SK-N-SH (cell line): ENCODE measurements at places on chromosomes 5 and 9. TPM values are rescaled to one million over a fixed set of nuclear protein-coding genes. Genes with fewer than 3 reads are reported as not detected.

Gene WDR38
- polyA plus RNA-seq, result not detected in 2 replicates

Gene EGR1
- 28.4 and 48.0 TPM in 2 replicates for polyA plus RNA-seq

Gene LRRC14B
- polyA plus RNA-seq, result not detected in 2 replicates

Gene ZNF300
- 3.5 and 4.9 TPM in 2 replicates for polyA plus RNA-seq

Gene C5orf46
- 4.1 and 7.1 TPM in 2 replicates for polyA plus RNA-seq

Gene AGTPBP1
- 3.8 and 4.3 TPM in 2 replicates for polyA plus RNA-seq

Gene BASP1
- 77.8 and 107 TPM in 2 replicates for polyA plus RNA-seq

Gene SLC6A7
- polyA plus RNA-seq, result not detected in 2 replicates

Gene LRRC70
- polyA plus RNA-seq, result 0.08 and 0.37 TPM in 2 replicates

Gene PCDHB16
- 2.3 and 2.7 TPM in 2 replicates for polyA plus RNA-seq

Gene INSL6
- not detected in 2 replicates for polyA plus RNA-seq

Gene ZMAT2
- polyA plus RNA-seq, result 30.9 and 42.2 TPM in 2 replicates
